ENCODE measurements at places on chromosomes 12 and 14.
A peak's percentile ranks its signal among the peaks of the same experiment; 100 is the strongest.

GRCh38 chr14:22766457-22767322, at the start of gene OXA1L:
OXA1L (plus strand) TSS chr14:22766688; CDS start chr14:22766702, 14 bp downstream.
- DNase-seq, result peak; percentile 95

- DNase-seq, result no peak
Measured at GRCh38 chr12:110776410-110776809, 33.7 kb upstream of the PPP1CC start.

- DNase-seq, result no peak
Measured at GRCh38 chr12:117472983-117473382, 111.6 kb upstream of the NOS1 start.

DNA sequence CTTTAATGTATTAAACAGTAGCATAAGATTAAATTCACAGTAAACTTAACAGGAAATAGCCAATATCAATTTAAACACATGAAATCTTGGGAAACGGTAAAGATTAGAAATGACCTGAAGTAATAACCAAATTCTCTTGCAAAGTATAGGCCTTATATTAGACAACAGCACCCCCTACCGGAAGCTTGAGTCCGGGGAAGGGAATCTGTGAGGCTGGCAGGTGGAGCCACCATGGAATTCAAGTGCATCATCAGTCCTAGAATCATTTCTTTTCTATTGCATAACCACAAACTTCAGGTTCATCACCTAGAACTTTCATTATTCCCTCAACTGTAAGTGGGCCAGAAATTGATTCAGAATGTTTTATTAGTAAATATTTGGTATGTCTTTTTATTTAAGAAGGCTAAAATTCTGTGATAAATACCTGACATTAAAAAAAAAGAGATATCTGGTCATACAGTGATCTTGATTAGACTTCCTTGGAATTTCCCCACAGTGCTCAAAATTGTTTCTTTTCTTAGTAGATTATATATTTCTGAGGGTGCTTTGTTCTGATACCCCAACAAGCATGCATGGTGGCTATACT, 48.6 kb downstream of the AP5M1 start:
- DNase-seq, result peak; percentile 67

Measured in AML-193 (cell line).